ENCODE measurements at places on chromosomes 13 and 19.

DNA sequence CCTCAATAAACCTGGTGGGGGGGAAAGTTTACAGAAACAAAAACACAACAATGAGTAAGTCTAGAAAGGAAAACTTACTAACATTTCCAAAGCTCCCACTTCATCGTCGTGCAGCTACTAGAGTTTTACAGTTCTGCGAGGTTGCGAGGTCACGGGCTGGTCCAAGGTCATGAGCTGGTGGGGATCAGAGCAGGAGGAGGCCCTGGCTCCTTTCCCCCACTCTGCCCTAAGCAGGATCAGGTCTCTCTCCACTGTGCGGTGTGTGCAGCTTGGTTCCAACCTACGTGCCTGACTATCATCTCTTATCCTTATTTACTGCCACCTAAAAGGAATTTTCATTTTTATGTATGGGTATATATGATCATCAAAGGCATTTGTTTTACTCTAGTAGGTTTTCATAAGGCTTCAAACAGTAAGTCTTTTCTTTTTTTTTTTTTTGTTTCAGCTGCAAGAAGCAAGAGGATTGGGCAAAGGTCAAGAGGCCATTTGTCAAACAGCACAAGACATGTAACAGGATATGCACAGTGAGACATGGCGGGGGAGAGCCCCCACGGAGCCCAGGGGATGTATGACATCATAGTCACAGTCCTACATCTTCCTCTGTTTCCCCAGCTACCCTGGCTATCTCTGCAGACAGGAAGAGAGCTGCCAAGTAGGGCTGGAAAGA lies 76.6 kb upstream of the POMP start:
- no peak for DNase-seq

DNA sequence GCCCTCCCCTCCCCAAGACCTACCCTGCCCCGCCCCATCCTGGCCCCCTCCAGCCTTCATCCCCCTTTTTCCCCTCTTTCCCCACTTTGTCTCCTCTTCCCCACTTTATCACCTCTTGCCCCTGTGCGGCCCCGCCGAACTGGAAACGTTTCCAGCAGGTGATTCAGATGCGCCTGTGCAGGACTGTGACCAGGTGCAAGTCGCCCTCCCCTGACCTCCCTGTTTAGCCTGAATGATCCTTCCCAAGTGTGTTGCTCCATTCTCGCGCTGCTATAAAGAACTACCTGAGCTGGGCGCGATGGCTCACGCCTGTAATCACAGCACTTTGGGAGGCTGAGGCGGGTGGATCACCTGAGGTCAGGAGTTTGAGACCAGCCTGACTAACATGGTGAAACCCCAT lies 25.9 kb downstream of the ZNF791 start:
- no peak for DNase-seq

DNA sequence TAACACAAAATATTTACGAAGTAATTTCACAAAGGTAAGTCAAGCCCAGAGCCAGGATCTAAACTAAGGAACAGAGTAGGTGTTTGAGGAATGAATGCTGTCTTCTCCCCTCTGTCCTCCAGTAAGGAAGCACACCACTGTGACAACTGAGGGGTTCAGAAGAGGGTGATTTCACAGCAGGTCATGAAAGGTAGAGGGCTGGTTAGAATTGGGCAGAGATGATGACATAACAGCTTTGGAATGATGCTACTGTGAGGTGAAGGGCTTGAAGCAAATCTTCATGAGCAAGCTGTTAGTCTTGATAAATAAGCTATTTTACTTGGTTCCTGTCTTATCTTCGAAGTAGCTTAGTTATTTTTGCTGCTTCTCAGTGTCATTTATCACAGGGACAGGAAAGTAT lies 498.6 kb downstream of the FGF9 start:
- DNase-seq = no peak

DNA sequence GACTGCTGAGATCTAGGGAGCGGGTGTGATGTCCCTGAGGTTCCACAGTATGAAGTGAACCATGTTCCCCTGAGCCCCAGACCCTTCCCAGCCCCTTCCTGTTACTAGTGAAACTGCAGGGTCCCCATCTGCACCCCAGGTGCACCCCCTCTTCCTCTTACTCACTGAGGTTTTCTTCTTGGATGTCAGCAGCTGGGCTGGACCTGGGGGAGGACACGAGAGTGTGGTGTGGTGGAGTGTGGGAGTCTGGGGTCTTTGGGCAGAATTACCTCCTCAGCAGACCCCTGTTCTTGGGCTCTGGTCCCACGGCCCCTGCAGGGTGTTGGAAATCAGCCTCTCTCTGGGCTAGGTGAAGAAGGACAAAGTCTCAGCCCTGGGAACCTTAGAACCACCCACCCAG lies 3.3 kb upstream of the LILRA6 start:
- DNase-seq = no peak

GRCh38 chr19:16205205-16206045 lies 7.7 kb downstream of the AP1M1 start:
- DNase-seq = peak; percentile 17

DNA sequence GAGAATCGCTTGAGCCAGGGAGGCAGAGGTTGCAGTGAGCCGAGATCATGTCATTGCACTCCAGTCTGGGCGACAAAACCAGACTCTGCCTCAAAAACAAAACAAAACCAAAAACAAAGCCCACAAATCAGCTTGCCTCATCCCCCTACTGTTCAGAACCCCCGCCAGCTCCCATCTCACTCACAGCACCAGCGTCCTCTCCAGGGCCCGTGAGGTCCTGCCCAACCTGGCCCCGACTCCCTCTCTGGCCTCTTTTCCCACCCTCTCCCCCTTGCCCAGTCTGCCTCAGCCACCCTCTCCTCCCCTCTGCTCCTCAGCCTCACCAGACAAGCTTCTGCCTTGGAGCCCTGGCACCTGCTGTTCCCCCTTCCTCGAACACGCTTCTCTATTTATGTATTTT lies 3.8 kb downstream of the SLC8A2 start:
- DNase-seq = no peak

DNA sequence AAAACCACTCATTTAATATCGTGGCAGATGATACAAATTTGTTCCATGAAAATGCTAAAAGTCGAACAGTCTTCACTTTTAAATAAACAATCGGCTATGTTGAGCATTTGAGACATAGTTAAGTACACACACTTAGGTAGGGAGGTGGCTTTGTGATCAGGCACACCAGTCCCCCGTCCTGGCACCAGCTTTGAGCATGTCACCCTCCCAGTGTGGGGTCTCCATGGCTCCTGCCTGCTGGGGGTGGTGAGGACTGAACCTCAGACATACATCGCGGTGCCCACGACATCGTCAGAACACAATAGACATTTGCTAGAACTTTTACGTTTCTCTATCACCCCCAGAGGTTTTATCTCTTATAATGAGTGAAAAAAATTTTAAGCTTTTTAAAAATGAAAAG lies 62.0 kb downstream of the RFX2 start:
- peak; percentile 52 for DNase-seq

- no peak for DNase-seq
These were observed 122.5 kb upstream of the MCF2L start for GRCh38 chr13:112846411-112847115.

- peak; percentile 43 for DNase-seq
These were observed 332.2 kb upstream of the SGCG start for GRCh38 chr13:22848539-22849052.

GRCh38 chr19:3801412-3802096 lies 15.4 kb upstream of the MATK start:
- DNase-seq = peak; percentile 85

GRCh38 chr19:14343286-14343685 lies 38.0 kb upstream of the ADGRE5 start:
- peak; percentile 43 for DNase-seq

DNA sequence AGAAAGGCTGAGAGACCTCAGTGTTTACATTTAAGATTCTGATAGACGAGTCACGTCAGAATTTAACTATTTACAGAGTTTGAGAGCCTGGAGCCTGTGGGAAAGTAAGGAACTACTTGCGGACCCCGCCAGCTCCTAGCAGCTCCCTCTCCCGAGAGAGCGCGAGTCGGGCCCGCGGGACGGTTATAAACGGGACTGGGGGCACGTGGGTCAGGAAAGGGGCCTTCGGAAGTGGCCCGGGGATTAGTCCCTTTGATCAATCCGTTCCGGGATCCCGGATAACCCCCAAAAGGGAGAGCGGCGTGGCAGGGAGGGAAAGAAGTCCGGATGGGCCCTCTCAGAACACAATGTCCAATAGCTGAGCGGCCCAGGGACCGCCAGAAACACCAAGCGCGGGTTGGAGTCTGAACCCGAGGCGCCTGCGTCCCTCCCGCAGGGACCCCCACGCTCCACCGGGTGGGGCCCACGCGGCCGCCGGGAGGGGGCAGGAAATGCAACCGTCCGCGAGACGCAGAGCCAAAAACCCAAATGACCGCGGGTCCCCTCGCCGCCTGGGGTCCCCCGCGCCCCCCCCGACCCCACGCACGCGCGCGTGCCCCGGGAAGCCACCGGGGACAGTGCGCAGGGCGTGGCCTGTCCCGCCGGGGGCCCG lies 3.6 kb downstream of the ZIC5 start:
- peak; percentile 21 for DNase-seq

GRCh38 chr19:5326986-5327623 lies 13.5 kb downstream of the PTPRS start:
- DNase-seq = no peak

DNA sequence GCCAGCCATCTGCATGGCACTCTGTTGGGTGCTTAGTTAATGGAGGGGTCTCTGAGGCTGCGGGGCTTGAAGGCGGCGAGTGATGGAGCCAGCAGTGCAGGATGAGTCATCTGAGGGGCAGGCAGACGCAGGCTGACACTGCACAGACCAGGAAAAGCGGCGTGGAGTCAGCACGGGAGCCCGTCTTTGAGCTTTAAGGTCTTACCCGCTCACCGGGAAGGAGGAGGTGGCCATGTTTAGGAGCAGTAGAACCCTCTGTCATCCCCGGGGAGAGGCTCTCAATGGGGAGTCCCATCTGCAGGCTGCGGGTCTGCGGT lies 13.1 kb downstream of the NAXD start:
- peak; percentile 84 for DNase-seq

- no peak for DNase-seq
These were observed 10.0 kb downstream of the SYMPK start for GRCh38 chr19:45852983-45853382.

DNA sequence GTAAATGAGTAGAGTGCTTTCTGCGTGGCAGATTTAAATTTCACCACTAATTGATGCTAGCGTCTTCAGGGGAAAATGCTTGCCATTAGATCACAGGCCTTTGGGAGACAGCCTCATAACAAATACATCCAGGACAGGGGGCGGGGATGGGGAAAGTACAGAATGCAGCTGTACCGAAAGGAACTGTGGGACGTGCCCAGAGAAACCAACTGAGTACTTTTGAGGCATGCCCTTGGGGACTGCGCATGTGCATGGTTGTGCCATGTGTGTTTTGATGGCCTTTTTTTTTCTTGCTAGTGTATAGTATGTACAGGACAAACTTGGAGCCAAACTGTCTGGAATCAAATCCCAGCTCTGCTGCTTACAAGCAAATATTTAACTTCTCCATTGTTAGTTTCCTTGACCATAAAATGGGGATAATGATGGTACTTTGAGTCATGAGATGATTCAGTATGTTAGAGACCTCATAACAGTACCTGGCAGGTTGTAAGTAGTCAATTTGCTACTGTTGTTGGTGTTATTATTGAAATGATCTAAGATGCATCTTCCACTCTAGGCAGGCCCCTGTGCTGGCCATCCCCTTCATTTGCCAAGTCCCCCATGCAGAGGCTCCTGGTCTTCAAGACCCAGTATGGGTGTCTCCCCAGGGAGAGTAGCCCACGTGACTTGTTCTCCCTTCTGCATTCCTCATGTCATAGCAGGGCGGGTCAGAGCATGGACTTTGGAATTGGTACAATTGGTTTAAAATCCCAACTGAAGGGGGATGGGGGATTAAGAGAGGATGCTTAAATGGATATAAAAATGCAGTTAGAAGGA lies 68.3 kb upstream of the NPAS1 start:
- DNase-seq = no peak

GRCh38 chr19:43731346-43731745 lies 15.5 kb downstream of the IRGC start:
- DNase-seq = no peak

DNA sequence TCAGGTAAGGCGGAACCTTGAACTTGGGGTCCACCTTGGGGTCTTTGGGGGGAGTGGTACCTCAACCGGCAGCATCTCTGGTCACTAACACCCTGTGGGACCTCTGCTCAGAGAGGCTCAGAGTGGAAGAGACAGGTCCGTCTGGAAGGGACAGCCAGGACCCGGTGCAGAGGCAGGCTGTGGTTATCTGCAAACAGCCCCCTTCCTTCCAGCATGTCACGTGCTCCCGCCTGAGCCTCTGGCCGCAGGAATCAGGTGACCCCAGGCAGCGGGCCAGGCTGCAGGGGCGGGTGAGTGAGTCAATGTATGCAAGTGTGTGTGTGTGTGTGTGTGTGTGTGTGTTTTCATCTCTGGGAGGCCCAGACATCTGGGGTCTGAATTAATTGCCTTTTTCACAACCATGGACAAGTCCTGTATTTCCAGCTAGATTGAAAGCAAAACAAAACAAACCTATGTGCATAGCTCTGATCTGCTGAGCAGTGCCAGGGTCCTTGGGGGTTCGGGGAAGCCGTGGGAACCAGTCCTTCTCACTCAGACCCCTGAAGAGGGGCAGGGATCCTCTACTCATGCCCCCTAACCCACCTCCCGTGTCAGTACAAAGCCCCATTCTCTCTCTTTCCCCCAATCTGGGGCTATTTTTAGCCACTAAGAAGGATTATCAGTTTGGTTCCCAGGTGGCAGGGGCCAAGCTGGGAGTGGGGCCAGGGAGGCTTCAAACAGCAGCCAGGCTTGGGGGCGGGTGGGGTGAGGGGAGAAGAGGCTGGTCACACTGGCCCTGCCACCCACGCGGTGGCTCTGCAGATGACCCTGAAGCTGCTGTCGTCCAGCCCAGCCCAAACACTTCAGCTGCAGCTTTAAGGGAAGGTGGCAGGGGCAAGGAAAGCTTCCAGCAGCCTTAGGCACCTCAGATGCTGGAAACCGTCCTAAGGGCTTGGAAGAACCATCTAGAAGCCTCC lies 31.4 kb downstream of the CERS4 start:
- peak; percentile 93 for DNase-seq

DNA sequence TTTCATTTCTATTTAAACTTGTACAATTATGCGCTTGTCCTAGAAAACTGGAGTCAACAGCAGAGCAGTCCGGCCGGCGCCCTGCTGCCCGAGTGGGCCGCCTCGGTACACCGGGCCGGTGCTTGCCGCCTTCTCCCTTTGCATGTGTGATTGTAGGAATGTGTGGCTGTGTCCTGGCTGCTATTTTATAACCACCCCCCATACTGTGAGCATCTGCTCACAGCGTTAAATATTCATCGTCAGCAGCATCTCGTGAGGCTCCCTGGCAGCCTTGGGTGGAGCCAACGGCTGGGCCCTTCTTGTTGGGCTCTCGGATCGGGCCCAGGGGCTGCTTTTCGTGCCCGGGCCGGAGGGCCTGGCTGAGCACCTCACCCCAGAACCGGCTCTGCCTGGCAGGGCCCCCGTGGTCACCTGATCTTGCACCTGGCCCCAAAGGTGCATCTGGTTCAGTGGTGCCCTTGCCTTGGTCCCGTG lies 10.6 kb downstream of the PIAS4 start:
- DNase-seq = no peak

GRCh38 chr13:67776151-67776550 lies 546.0 kb upstream of the PCDH9 start:
- DNase-seq = no peak

GRCh38 chr13:28474491-28475134 lies 20.3 kb downstream of the FLT1 start:
- DNase-seq = no peak

- DNase-seq = no peak
These were observed 28.7 kb downstream of the GJA3 start for GRCh38 chr13:20132052-20132634.
